ENCODE measurements at places on chromosomes 2 and 18.

DNA sequence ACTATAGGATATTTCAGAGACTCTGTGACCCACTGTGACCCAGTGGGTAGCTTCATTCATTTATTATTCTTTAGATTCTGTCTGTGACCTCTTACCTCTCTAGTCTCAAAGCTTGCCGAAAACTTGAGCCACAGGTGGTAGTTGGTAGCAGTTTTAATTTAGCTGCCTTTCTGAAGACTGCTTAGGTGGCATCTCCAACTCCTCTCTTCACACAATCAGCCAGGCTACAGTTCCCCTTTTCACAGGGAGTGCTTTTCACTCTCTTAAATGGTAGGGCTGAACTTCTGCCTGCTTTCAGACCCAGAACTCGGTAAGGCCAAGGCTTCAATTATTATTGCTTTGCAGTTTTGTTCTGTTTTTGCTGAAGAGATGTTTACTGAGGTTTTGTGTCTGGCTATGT lies 349.6 kb downstream of the ARL6IP6 start:
- no peak for DNase-seq
- H3K4me1 ChIP-seq = no peaks in the 10 kb centered on the region
- no peak overlapping the region for H3K27ac ChIP-seq
- no peaks in the 10 kb centered on the region for H3K27me3 ChIP-seq
- H3K4me3 ChIP-seq = no peak overlapping the region

DNA sequence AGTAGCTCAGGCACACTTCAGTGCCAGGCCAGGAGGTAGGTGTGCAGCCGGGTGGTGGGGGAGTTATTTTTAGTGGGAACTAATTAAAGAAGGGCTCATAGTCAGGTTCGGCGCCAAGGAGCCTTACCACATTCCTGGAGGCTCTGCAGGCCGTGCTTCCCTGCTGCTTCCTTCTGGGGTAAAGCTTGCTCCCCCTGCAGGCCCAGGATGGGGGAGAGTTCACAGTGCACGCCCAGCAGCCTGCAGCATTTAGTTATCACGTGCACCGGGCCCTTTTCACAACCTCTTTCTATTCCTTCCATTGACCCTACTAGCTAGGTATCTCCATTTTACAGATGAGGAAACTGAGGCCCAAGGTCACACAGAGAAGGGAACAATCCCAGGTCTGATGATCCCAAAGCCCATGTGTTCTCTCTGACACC lies 2.5 kb downstream of the KCNF1 start:
- H3K27ac ChIP-seq = no peak overlapping the region
- H3K27me3 ChIP-seq = peaks cover 27% of the 10 kb centered on the region
- no peak overlapping the region for H3K4me3 ChIP-seq
- H3K36me3 ChIP-seq = no peaks in the 10 kb centered on the region
- DNase-seq = peak; percentile 28
- peaks cover 2% of the 10 kb centered on the region for H3K4me1 ChIP-seq

- H3K27ac ChIP-seq = no peak overlapping the region
- no peak overlapping the region for H3K4me3 ChIP-seq
- no peaks in the 10 kb centered on the region for H3K27me3 ChIP-seq
- peaks cover 37% of the 10 kb centered on the region for H3K4me1 ChIP-seq
Measured at GRCh38 chr2:27980242-27980641, 89.7 kb downstream of the BABAM2 start.

- H3K36me3 ChIP-seq = no peaks in the 10 kb centered on the region
- H3K4me1 ChIP-seq = no peaks in the 10 kb centered on the region
- no peak for DNase-seq
- peaks cover 18% of the 10 kb centered on the region for H3K27me3 ChIP-seq
- H3K27ac ChIP-seq = no peak overlapping the region
- no peak overlapping the region for H3K4me3 ChIP-seq
Measured at GRCh38 chr2:152534460-152535135, 182.7 kb downstream of the PRPF40A start.

GRCh38 chr18:24669015-24669414 lies 208.6 kb downstream of the HRH4 start:
- peaks cover 5% of the 10 kb centered on the region for H3K4me1 ChIP-seq
- H3K27ac ChIP-seq = no peak overlapping the region
- DNase-seq = no peak
- peaks cover 12% of the 10 kb centered on the region for H3K27me3 ChIP-seq

GRCh38 chr2:147088871-147089270 lies 756.0 kb upstream of the ACVR2A start:
- H3K4me1 ChIP-seq = peaks cover 2% of the 10 kb centered on the region
- H3K4me3 ChIP-seq = no peak overlapping the region
- H3K36me3 ChIP-seq = no peaks in the 10 kb centered on the region
- H3K27ac ChIP-seq = no peak overlapping the region
- peaks cover 1% of the 10 kb centered on the region for H3K27me3 ChIP-seq

GRCh38 chr18:21693322-21693721 lies 11.3 kb downstream of the ABHD3 start:
- H3K36me3 ChIP-seq = peaks cover 49% of the 10 kb centered on the region
- peaks cover 2% of the 10 kb centered on the region for H3K4me1 ChIP-seq
- no peak overlapping the region for H3K4me3 ChIP-seq
- H3K27ac ChIP-seq = no peak overlapping the region
- no peaks in the 10 kb centered on the region for H3K27me3 ChIP-seq
- DNase-seq = no peak

DNA sequence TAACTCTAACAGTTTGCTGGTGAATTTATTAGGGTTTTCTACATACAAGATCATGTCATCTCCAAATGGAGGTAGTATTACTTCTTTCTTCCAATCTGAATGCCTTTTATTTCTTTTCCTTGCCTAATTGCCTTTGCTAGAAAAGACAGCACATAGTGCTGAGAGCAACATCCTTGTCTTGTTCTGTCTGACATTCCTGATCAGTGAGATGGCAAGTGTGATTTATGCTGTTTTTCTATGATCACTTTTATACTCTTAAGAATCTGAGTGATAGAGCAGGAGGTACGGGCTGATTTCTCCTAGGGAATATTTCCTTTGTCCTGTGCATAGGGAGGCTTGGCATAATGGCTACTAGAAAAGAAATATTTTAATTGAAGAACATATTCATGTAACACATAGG lies 17.3 kb downstream of the LYPD6B start:
- no peak overlapping the region for H3K27ac ChIP-seq
- DNase-seq = no peak
- H3K36me3 ChIP-seq = no peaks in the 10 kb centered on the region
- no peaks in the 10 kb centered on the region for H3K4me1 ChIP-seq
- H3K4me3 ChIP-seq = no peak overlapping the region

- no peak for DNase-seq
- H3K36me3 ChIP-seq = no peaks in the 10 kb centered on the region
- H3K4me3 ChIP-seq = no peak overlapping the region
- H3K4me1 ChIP-seq = no peaks in the 10 kb centered on the region
- no peak overlapping the region for H3K27ac ChIP-seq
Measured at GRCh38 chr18:43159086-43159770, 43.7 kb upstream of the RIT2 start.

DNA sequence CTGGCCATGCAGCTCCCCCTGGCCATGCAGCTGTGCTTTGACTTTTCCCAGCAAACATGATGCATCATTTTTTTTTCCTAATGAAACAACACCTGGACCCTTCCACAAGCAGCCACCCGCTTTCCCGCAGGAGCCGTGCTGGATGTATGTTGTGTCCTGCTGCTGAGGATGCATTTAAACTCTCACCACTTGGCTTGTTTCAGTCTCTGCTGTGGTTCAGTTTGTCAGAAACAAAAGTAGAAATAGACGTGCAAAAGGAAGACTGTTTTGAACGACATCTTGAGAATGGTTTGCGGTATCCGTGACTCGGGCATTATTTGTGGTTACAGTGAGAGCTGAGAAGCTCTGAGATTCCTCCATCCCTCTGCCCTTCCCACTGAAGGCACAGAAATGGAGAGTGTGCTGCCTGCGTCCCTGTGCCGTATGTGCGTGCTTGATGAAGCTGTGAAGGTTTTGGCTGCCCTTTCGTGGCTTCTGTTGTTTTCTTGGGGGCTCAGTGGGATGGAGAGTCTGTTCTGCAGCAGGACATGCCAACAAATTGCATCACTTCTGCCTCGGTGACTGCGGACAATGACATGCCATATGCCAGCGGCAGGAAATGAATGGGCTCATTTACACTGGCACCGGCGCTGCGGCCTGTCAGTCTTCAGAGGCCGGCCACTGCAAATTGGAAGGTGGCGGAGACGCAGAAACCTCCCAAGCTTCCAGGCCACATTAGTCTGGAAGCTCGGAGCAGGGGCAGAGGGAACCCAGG lies 417.7 kb upstream of the SALL3 start:
- H3K36me3 ChIP-seq = no peaks in the 10 kb centered on the region
- DNase-seq = no peak
- H3K27ac ChIP-seq = no peak overlapping the region

- no peak overlapping the region for H3K4me3 ChIP-seq
- H3K4me1 ChIP-seq = no peaks in the 10 kb centered on the region
- H3K27ac ChIP-seq = no peak overlapping the region
- H3K36me3 ChIP-seq = no peaks in the 10 kb centered on the region
- no peak for DNase-seq
Measured at GRCh38 chr2:165681841-165682240, 112.2 kb downstream of the GALNT3 start.

DNA sequence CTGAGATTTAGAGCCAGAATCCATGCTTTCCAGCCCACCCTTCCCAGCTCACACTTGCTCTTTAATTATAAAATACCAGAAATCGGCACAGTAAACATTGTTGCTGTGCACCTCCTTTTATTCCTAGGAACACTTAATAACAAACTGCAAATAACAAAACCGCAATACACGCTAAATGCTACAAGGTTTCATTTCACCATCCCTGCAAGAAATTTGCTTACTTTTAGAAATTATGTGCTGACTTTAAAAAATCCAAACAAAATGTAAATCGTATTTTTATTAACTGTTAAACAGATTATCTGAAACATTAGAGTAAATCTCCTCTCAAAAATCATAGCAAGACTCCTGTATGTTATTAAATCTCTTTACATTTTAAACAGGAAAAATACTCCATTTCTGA lies 79.3 kb downstream of the TCF4 start:
- peaks cover 13% of the 10 kb centered on the region for H3K4me1 ChIP-seq
- no peak for DNase-seq
- H3K27me3 ChIP-seq = peaks cover 2% of the 10 kb centered on the region
- H3K36me3 ChIP-seq = no peaks in the 10 kb centered on the region
- H3K4me3 ChIP-seq = no peak overlapping the region

DNA sequence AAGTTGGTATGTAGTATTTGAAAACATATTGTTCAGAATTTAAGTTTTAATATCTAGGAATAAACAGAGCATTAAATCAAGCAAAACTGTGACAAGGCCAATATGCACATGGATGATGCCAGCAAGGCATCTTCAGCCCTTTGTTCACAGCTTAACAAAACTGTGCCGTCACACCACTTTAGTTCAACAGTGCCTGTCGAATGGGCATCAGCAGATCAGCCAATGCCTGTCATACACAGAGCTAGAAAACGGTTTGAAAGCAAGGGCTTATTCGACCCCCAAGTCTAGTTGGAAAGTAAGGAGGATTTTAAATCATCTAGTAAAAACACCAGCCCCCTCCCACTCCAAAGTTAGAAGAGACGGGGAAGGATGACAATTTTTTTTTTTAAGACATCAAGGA lies 16.7 kb downstream of the ZEB2 start:
- H3K4me1 ChIP-seq = peaks cover 14% of the 10 kb centered on the region
- no peak for DNase-seq
- H3K27ac ChIP-seq = no peak overlapping the region
- no peaks in the 10 kb centered on the region for H3K36me3 ChIP-seq
- H3K4me3 ChIP-seq = no peak overlapping the region

DNA sequence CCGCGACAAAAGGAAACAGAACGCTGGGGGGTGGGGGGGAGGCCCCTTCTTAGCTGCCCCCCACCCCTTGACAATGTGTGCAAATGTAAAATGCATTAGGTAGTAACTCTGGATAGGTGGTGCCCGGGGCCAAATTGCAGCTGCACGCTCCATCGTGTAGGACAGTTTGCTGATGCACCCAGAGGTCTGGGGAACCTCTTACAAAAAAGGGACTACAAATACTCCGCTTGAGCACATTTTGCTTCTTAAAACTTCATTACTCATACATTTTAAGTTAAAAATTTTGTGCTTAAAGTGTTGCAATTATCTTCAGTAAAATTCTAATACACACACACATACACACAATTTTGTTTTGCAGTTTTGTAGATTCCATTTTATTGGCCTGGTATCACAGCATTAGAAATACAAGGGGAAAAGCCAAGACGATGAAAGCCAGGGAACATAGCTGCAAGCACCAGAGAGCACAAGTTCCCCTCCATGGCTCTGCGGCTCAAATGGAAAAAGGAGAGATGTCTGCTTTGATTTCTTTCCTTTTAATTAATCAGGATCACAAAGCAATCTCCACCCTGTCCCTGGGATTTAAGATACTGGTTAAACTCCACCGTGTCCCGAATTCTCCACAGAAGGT lies 582.1 kb downstream of the ZEB2 start:
- peak; percentile 19 for DNase-seq
- peaks cover 50% of the 10 kb centered on the region for H3K27me3 ChIP-seq
- H3K4me3 ChIP-seq = peak overlapping the region; percentile 10
- H3K27ac ChIP-seq = no peak overlapping the region
- peaks cover 2% of the 10 kb centered on the region for H3K36me3 ChIP-seq

- peaks cover 71% of the 10 kb centered on the region for H3K36me3 ChIP-seq
- H3K4me3 ChIP-seq = no peak overlapping the region
- peaks cover 24% of the 10 kb centered on the region for H3K4me1 ChIP-seq
- no peak overlapping the region for H3K27ac ChIP-seq
Measured at GRCh38 chr2:86069091-86069685, 36.5 kb downstream of the POLR1A start.

- no peak for DNase-seq
- peak overlapping the region; percentile 49 for H3K4me3 ChIP-seq
- peaks cover 4% of the 10 kb centered on the region for H3K4me1 ChIP-seq
- H3K36me3 ChIP-seq = no peaks in the 10 kb centered on the region
- H3K27ac ChIP-seq = no peak overlapping the region
- H3K27me3 ChIP-seq = peaks cover 54% of the 10 kb centered on the region
Measured at GRCh38 chr2:234953116-234954031, 1.6 kb downstream of the SH3BP4 start.

GRCh38 chr2:66306483-66306882 lies 128.4 kb upstream of the MEIS1 start:
- H3K36me3 ChIP-seq = no peaks in the 10 kb centered on the region
- no peak overlapping the region for H3K27ac ChIP-seq
- no peak overlapping the region for H3K4me3 ChIP-seq
- H3K4me1 ChIP-seq = no peaks in the 10 kb centered on the region
- H3K27me3 ChIP-seq = peaks cover 2% of the 10 kb centered on the region

DNA sequence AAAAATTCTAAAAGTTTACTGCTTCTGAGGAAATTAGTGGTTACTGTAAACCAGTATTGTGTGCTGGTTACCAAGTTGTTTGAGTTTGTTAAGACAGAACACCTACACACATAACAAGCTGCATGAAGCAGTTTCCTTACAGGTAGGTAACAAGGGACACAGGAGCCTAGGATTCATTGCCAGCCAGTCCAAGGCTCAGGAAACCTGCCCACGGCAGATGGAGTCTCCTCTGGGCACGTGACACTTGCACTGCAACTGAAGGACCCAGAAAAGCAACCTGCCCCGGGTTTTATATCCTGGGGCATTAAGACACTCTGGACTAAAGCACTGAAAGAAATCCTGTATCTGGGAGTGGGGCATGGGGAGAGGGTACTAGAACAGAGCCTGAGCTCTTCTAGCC lies 639.3 kb downstream of the ADCYAP1 start:
- DNase-seq = no peak
- H3K27ac ChIP-seq = no peak overlapping the region
- peaks cover 7% of the 10 kb centered on the region for H3K27me3 ChIP-seq
- no peaks in the 10 kb centered on the region for H3K36me3 ChIP-seq
- H3K4me1 ChIP-seq = no peaks in the 10 kb centered on the region
- H3K4me3 ChIP-seq = no peak overlapping the region
